ENCODE measurements at places on chromosomes 7 and 10. TPM values are rescaled to one million over a fixed set of nuclear protein-coding genes. Genes with fewer than 3 reads are reported as not detected.

GRCh38 chr10:19946791-19947190 is 130.6 kb downstream of the PLXDC2 start:
- no peak overlapping the region for H3K27ac ChIP-seq
- no peak for DNase-seq
- no peaks in the 10 kb centered on the region for H3K4me1 ChIP-seq
- no peak overlapping the region for H3K4me3 ChIP-seq
- H3K27me3 ChIP-seq = no peaks in the 10 kb centered on the region

DNA sequence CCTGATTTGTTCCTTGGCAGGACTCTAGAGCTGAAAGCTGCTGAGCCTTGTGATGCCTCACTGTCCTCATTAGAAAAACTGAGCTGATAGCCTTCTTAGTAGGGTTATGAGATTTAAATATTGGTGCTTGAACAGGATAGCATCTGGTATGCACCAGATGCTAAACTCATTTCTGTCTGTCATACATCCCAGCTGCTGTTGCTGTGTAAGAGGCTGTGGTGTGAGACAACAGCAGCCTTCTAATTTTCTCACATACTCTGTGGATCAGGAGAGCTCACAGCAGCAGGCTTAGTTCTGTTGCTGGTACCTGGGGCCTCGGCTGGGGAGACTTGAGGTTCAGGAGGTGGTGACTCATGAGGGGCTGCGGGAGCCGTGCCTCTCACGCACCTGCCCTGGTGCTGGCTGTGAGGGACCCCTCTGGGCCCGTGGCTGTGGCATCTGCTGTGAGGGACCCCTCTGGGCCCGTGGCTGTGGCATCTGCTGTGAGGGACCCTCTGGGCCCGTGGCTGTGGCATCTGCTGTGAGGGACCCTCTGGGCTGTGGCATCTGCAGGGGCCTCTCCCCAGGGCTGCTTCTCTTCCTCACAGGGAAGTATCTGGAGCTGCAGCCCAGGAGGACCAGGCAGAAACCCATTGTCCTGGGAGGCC is 12.5 kb downstream of the DYNC2I1 start:
- no peaks in the 10 kb centered on the region for H3K27me3 ChIP-seq
- no peak overlapping the region for H3K4me3 ChIP-seq
- peaks cover 14% of the 10 kb centered on the region for H3K36me3 ChIP-seq
- no peaks in the 10 kb centered on the region for H3K4me1 ChIP-seq
- no peak for DNase-seq

DNA sequence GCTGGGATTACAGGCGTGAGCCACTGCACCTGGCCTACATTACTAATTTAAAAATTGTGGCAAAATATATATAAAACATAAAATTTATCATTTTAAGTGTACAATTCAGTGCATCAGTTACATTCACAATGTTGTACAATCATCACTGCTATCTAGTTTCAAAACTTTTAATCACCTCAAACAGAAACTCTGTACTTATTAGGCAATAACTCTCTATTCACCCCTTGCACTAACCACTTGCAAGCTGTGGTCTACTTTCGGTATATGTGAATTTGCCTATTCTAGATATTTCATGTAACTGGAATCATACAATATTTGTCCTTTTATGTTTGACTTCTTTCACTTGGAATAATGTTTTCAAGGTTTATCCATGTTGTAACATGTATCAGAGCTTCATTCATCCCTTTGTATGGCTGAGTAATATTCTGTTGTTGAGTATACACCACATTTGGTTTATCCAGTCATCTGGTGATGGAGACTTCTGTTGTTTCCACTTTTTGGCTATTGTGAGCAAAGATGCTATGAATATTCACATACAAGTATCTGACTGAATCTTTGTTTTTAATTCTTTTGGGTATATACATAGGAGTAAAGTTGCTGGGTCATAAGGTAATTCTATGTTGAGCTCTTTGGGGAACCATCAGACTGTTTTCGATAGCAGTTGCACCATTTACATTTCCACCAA is 14.3 kb upstream of the ELOVL3 start:
- H3K36me3 ChIP-seq = no peaks in the 10 kb centered on the region
- no peaks in the 10 kb centered on the region for H3K27me3 ChIP-seq
- no peak overlapping the region for H3K27ac ChIP-seq
- H3K4me3 ChIP-seq = no peak overlapping the region
- DNase-seq = no peak

DNA sequence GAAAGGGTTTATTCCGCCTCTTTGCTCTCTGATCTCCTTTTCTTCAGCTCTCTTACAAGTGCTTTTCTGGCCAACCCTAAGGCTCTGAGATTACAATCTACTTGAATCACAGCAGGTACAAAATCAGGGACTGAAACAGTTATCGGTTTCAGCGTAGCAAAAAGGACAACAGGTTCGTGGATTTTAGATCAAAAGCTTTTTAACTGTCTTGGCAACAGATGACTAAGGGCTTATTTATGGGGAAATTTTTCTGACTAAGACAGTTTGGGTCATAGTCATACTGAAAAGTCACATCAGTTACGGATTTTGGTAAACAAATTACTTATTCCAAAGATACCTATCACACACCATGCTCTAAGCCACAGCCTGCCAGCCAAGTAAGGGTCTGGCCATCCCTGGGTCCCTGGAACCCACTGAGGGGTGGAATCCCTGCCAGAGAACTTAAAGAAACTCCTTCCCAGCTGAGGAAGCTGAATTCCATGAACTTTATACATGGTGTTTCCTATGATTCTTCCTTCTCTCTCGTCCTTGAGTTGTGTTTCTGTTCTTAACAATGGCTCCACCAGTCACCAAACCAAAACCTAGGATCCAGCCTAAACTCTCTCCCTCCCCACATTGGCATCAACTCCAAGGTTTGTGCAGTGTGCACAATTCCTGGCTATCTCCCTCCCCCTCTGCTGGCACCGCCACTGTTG is 169.3 kb downstream of the FAM107B start:
- peaks cover 3% of the 10 kb centered on the region for H3K4me1 ChIP-seq
- no peak overlapping the region for H3K27ac ChIP-seq
- H3K4me3 ChIP-seq = peak overlapping the region; percentile 61

DNA sequence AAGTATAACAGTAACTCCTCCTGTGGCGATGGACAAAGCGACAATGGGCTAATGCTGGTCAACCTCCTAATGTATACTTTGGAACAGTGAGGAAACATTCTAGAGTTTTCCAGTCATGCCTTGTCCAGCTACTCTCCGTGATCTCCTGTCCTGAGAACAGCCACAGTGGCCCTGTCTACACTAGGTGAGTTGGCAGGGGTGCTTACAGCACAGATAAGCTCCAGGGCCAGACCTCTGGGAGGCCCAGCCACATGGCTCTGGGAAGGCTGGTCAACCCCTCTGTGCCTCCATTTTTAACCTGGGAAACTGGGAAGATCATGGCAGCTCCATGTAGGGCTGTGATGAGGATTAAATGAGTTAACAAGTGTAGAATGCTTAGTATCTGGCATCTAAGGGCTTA is 57.0 kb downstream of the CLEC2L start:
- H3K27ac ChIP-seq = no peak overlapping the region
- no peaks in the 10 kb centered on the region for H3K27me3 ChIP-seq
- H3K36me3 ChIP-seq = no peaks in the 10 kb centered on the region
- H3K4me1 ChIP-seq = no peaks in the 10 kb centered on the region
- no peak for DNase-seq
- H3K4me3 ChIP-seq = no peak overlapping the region

- no peaks in the 10 kb centered on the region for H3K27me3 ChIP-seq
- no peak overlapping the region for H3K27ac ChIP-seq
- H3K36me3 ChIP-seq = peaks cover 46% of the 10 kb centered on the region
- no peak overlapping the region for H3K4me3 ChIP-seq
- DNase-seq = no peak
Observed at GRCh38 chr7:105613611-105614330, 32.5 kb upstream of the EFCAB10 start.

DNA sequence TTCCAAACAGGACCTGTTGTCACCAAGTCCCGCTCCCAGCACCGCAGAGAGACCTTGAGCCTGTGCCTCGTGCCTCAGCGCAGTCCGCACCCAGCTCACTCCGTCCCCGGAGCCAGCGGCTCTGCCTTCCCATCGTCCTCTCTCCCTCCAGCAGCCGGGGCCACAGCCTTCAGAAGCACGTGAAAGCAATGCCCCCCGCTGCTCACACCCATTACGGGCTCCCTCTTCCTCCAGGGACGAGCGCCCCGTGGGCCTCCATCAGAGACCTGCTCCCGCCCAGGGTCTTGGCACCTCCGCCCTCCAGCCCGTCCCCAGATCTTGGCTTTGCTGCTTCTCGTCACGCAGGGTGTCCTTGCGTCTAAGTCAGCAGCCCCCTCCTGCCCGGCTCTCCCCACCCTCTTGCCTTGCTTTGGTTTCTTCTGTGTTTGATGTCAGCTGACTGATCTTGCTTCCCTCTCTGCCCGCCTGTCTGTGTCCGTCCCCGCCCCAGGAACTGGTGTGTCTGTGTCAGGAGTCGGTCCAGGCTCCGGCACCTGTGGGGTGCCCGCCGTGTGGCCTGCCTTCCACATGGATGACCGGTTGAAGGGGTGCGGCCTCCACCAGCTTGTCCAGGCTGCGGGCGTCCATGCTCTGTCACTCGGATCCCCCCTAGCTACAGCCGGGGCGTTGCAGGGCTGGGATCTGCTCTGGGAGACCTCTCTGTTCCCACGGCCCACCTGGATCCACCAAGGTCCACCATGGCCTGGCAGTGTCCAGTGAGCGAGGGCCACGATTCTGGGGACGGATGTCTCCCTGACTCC is 61.9 kb downstream of the FOXL3 start:
- no peak overlapping the region for H3K4me3 ChIP-seq
- no peaks in the 10 kb centered on the region for H3K36me3 ChIP-seq
- no peaks in the 10 kb centered on the region for H3K27me3 ChIP-seq
- no peaks in the 10 kb centered on the region for H3K4me1 ChIP-seq
- no peak for DNase-seq

GRCh38 chr7:35289376-35289775 is 35.5 kb upstream of the TBX20 start:
- H3K4me3 ChIP-seq = no peak overlapping the region
- no peak for DNase-seq
- no peaks in the 10 kb centered on the region for H3K4me1 ChIP-seq
- no peaks in the 10 kb centered on the region for H3K27me3 ChIP-seq
- no peak overlapping the region for H3K27ac ChIP-seq
- H3K36me3 ChIP-seq = no peaks in the 10 kb centered on the region

DNA sequence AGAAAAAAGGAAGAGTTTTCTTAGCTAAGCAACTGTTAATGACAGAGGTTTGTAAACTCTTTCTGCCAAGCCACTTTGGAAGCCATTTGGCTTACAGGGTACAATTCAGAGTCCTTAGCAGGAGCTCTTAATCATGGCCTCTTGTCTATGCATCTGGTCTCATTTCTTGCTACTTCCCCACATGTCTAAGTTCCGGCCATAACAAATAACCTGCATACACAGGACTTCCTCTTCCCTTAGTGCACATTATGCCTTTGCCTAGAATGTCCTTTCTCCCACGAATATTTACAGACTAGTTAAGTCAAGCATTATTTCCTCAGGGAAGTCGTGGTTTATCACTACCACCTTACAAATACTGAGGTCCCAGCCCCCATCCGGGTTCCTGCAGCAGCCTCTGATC is 8.6 kb upstream of the UPF2 start:
- no peak overlapping the region for H3K4me3 ChIP-seq
- no peaks in the 10 kb centered on the region for H3K4me1 ChIP-seq
- no peaks in the 10 kb centered on the region for H3K27me3 ChIP-seq
- H3K27ac ChIP-seq = no peak overlapping the region

DNA sequence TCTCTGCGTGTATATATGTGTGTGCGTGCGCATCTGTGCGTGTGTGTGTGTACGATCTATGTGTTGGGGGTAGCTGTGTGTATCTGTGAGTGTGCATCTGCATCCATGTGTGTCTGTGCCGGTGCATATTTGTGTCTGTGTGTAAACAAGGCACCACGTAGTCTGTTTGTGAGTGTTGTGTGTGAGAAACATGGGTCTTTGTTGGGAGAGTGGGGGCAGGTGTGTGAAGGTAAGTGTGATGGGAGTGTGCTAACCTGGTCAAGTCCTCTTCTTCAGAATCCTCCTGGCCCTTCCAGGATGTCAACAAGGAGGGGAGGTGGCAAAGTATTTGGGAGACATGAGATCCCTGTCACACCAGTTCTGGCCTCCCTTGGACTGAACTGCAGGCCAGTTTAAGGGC is 87.2 kb downstream of the HIF1AN start:
- no peak for DNase-seq
- H3K27me3 ChIP-seq = no peaks in the 10 kb centered on the region

GRCh38 chr10:49276596-49276995 is 22.4 kb upstream of the C10orf71 start:
- H3K36me3 ChIP-seq = no peaks in the 10 kb centered on the region
- no peak for DNase-seq
- no peaks in the 10 kb centered on the region for H3K4me1 ChIP-seq
- no peak overlapping the region for H3K27ac ChIP-seq
- no peak overlapping the region for H3K4me3 ChIP-seq

DNA sequence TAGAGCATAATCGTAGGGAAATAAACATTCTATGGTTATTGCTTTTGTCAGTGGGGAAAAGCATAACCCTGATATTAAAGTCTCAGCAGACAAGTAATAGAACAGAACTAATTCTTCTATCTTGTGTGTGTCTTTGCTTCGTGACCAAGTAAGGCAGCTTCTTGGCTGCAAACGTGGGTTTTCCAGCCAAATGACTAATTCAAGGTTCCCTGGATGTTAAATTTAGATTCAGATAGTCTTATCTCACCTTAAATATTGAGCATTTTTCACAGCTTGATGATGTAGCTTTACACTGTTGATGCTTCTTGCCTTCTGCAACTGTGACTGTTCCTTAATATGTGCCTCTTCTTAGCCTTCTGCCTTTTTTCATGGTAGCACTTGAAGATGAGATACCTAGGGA is 113.0 kb downstream of the EXOC4 start:
- no peak for DNase-seq
- no peaks in the 10 kb centered on the region for H3K27me3 ChIP-seq
- no peaks in the 10 kb centered on the region for H3K36me3 ChIP-seq
- H3K27ac ChIP-seq = no peak overlapping the region
- no peak overlapping the region for H3K4me3 ChIP-seq
- H3K4me1 ChIP-seq = no peaks in the 10 kb centered on the region

GRCh38 chr10:70169649-70170364 is 507 bp downstream of the SAR1A start:
- 0 out of 2 replicates have a peak, but pooled peaks cover 8% of the 10 kb centered on the region for H3K36me3 ChIP-seq
- no peak for DNase-seq
- no peaks in the 10 kb centered on the region for H3K4me1 ChIP-seq
- no peak overlapping the region for H3K27ac ChIP-seq
- peak overlapping the region; percentile 97 for H3K4me3 ChIP-seq
- H3K27me3 ChIP-seq = no peaks in the 10 kb centered on the region

DNA sequence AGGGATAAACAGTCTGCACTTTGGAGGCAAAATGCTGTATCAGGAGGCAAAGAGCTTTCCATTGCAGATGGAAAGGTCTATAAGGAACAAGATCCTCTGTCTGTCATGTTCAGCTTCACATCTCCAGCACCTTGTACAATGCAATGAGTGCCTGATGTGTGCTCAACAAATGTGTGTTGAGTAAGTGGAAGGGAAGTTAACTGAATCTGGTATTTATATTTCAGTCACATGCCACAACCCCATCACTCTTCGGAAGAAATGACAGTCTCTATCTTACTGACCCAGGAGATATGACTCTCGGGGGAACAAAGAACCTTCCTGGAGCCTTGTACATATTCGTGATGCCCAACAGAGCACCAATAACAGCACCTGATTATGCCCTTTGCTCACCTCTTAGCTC is 20.0 kb upstream of the DNAJC1 start:
- DNase-seq = no peak
- no peaks in the 10 kb centered on the region for H3K4me1 ChIP-seq
- H3K4me3 ChIP-seq = no peak overlapping the region
- no peaks in the 10 kb centered on the region for H3K27me3 ChIP-seq
- no peaks in the 10 kb centered on the region for H3K36me3 ChIP-seq

Gene CYP2W1
- polyA plus RNA-seq = not detected

Gene C7orf57
- 0.25 TPM for polyA plus RNA-seq

Gene ASZ1
- polyA plus RNA-seq = not detected

Gene PLAU
- 15.8 TPM for polyA plus RNA-seq

Gene SUGCT
- 1.3 TPM for polyA plus RNA-seq

Gene AHCYL2
- polyA plus RNA-seq = 16.6 TPM

Gene TWIST1
- polyA plus RNA-seq = 0.29 TPM
